ENCODE measurements at places on chromosomes 4 and X.

- no peak for DNase-seq
These were observed 36.4 kb downstream of the TMEM154 start for GRCh38 chr4:152643153-152644035.

DNA sequence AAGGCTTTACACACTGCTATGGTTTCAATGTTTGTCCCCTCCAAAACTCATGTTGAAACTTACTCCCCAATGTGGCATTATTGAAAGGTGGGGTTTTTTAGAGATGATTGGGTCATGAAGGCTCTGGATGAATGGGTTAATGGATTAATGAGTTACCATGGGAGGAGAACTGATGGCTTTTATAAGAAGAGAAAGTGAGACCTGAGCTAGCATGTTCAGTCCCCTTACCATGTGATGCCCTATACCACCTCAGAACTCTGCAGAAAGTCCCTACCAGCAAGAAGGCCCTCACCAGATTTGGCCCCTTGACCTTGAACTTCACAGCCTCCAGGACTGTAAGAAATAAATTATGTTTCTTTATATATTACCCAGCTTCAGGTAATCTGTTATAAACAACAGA, 68.9 kb upstream of the CAPN6 start:
- DNase-seq: no peak

- no peak for DNase-seq
These were observed 92.7 kb downstream of the SPATA18 start for GRCh38 chr4:52143815-52144214.

DNA sequence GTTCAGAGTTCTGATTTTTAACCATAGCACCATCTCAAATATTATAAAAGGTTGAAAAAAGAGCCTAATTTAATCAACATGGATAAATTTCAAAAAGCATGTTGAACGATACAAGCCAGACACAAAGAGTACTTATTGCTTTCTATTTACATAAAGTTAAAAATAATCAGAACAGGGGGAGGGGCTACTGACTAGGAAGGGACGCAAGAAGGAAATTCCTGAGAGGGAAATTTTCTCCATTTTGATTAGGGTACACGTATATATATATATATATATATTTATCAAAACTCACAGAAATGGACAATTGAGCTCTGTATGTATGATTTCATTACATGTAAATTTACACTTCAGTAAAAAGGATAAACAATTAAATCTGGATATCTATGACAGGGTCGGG, 482 bp upstream of the MBTPS2 start:
- DNase-seq: no peak
